ENCODE measurements at places on chromosomes 16 and 17. TPM values are rescaled to one million over a fixed set of nuclear protein-coding genes. Genes with fewer than 3 reads are reported as not detected.

DNA sequence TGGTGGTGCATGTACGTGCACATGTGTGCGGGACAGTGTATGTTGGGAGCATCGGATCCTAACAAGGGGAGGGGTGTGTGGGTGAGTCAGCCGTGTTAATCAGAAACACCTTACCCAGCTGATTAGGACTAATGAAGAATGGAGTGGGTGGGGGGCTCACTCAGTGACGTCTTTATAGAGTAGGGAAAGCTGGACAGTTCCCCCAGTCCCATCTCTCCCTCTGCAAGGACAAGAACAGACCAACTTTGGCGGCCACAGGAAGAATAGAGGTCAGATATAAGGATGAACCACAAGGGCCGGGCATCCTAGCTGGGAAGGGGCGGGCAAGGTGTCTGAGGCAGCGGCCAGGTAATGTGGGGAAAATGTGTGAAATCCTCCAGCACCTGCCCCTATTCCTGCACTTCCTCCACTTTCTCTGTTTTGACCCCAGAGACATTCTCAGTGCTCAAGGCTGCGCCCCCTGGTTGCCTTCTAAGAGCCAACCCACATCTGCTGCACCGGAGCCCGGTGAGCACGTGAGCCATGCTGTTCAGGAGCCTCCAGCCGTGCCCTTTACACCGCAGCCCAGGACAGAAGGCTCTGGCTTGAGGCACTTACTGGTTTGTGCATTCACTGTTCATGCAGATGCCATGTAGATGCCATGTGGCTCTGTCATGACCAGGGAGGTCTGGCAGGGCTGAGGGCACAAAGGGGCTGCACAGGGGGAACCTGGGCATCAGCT lies 18.9 kb upstream of the TBX21 start:
- no peak for DNase-seq

DNA sequence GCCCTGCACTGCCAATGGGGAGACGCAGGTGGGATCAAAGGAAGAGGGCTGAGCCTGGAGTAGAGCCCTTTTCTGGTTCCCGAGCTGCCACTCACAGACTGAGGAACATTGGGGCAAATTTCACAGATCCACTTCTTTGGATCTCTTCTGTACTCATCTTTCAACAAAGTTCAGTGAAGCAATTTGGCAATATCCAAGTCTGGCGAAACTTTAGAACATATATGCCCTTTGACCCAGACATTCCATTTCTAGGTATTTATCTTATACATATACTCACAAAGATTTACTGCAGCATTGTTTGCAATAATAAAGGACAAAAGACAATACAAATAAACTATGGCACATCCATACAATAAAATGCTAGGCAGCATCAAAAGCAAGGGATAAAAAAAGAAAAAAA lies 4.9 kb downstream of the ZDHHC1 start:
- no peak for DNase-seq

- DNase-seq: no peak
Observed at GRCh38 chr17:66340720-66341119, 38.3 kb downstream of the PRKCA start.

ZSCAN32 gene
- polyA plus RNA-seq: 17.8 TPM

GRCh38 chr17:40560592-40561293 lies 4.5 kb downstream of the CCR7 start:
- no peak for DNase-seq

DNA sequence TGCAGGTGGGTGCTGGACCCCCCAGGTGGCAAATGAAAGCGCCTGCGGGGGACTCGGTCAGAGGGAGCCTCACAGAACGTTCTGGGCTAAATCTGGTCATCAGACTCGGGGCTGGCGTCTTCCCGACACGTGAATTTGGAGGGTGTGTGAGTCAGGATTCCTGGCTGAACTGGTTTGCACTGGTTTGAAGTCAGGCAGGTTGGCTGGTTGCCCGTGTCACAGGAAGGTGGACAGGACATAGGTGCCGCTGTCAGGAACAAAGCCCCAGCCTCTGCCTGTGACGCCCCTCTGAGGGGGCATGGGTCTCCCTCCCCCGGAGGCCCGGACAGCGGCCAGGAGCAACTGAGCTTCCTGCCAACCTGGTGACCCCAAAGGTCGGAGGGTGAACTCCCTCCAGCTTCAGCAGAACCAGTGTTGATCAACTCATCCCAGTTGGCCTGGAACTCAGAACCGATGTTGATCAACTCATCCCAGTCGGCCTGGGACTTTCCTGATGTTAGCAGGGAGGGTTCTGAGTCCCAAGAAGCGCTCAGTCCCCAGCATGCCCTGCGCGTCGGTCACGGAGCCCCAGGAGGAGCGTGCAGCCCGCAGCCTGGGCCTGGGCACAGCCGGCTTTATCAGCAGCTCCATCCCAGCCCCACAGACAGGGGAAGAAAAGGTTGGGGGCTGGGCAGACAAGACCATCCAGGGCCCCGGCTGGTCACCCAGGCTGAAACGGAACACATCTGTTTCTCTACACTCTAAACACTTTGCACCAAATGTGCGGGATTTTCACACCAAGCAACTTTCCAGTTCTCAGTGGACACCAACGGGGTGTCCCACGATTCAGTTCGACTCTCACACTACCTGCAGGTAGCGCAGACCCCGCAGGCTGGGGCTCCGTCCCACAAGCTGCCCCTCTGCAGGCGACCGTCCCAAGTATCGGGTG lies 14.4 kb upstream of the METRNL start:
- DNase-seq: no peak

RFWD3 gene
- 29.0 TPM for polyA plus RNA-seq

GRCh38 chr16:19066988-19067348 lies 446 bp upstream of the COQ7 start:
- no peak for DNase-seq

- DNase-seq: no peak
Observed at GRCh38 chr17:21376081-21376758, at the start of gene KCNJ12. TSS of gene KCNJ12 (plus strand) at chr17:21376357. CDS start at chr17:21415343, 38,986 bp downstream.

YBX2 gene
- polyA plus RNA-seq: 4.7 TPM

UTS2R gene
- polyA plus RNA-seq: 0.71 TPM

DNA sequence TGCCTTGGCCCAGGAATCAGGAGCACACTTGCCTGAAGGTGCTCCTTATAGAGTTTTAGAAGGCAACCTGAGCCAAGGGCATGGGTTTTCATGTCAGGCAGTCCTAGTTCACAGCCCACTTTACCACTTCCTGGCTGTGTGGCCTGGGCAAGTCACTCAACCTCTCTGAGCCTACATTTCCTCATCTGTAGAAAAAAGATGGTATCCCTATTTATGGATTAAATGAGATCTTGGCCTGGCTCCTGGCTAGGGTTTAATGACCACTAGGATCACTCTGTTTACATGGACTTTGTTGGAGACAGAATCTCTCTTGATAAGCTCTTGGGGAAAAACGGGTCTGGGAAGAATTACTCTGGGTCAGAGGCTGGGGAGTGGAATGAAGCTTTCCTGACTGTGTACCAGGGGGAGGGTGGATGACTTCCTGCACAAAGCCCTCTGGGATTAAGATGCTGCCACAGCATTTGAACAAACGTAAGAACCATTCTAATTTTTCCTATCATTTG lies 2.3 kb downstream of the MT2A start:
- no peak for DNase-seq

RDM1 gene
- 4.0 TPM for polyA plus RNA-seq

KRT39 gene
- polyA plus RNA-seq: not detected

DNA sequence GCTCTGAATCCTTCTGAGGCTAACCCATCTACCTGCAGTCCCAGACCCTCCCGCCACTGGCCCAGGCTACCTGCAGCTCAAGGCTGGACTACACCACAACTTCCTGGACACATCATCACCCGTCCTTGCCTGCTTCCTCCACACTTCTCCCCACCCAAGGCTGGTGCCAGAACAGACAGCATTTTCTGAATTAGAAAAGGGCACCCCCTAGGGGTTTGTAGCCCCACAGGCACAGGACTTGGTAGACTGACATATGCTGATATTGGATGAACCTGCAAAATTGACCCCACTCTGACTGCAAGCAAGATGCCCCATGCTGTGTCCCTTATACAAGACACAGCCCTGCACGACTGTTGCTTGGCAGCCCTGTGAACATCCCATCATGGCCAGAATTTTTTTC lies 271.5 kb upstream of the C16orf82 start:
- DNase-seq: no peak

DNA sequence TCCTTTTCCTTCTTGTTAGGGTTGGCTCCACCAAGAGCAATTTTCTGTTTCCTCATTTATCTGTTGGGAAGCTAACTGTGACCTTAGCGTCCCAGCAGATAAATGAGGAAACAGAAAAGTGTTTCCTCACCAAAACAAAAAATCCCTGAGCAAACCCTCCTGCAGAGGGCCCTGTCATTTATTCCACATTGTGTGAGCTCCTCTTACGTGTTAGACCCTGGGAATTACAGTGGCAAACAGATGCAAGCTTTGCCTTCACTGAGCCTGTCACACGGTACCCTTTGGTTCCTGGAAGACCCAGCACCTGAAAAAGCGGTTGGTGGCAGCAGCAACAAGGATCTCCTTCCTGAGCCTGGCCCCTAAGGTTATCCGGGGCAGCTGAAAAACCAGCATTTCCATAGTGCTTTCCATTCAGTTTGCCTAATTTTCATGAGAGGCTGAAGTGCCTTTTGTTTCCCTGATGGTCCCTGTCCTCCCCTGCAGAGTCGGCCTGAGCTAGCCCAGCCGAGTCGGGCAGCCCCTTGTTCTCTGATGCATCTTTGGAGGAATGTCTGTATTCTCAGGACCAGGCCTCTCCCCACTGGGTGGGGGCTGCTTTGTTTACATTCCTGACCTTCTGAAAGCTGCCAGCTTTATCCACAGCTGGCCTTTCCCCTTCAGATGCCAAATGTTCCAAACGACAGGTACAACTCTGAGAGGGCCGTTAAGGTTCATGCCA lies 34.7 kb downstream of the YPEL2 start:
- DNase-seq: no peak

GRCh38 chr16:2528161-2529060 lies 2.8 kb downstream of the CEMP1 start:
- DNase-seq: no peak

GRCh38 chr17:37180376-37180775 lies 195.4 kb upstream of the C17orf78 start:
- no peak for DNase-seq

DNA sequence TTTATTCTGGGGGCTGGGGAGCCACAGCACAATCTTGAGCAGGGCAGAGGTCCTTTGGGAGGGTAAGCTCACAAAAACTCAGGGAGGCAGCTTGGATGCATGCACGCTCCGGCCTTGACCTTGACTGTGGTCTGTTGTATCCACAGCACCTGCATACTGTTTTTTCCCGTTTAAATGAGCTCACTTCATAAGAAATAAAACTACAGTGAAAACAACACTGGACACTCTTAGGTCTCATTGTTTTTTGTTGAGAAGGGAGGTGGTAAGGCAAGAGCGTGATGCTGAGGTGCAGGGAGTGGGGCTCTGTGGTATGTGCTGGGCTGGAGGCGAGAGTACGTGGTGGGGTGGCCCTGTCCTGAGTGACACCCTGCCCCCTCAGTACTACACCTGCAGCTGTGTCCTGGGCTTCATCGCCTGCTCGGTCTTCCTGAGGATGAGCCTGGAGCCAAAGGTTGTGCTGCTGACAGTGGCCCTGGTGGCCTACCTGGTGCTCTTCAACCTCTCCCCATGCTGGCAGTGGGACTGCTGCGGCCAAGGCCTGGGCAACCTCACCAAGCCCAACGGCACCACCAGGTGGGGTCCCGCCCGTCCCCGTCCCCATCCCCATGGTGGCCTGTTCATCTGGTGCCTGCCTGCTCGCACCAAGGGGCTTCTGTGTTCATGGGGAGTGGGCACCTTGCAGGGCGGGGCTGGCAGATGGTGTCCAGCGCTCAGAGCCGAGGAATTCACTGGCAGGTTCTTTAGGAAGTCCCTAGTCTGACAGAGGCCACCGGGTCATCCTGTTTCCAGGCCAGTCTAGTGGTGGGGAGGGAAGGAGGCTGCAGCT lies 44.2 kb downstream of the ADCY7 start:
- DNase-seq: no peak

DNA sequence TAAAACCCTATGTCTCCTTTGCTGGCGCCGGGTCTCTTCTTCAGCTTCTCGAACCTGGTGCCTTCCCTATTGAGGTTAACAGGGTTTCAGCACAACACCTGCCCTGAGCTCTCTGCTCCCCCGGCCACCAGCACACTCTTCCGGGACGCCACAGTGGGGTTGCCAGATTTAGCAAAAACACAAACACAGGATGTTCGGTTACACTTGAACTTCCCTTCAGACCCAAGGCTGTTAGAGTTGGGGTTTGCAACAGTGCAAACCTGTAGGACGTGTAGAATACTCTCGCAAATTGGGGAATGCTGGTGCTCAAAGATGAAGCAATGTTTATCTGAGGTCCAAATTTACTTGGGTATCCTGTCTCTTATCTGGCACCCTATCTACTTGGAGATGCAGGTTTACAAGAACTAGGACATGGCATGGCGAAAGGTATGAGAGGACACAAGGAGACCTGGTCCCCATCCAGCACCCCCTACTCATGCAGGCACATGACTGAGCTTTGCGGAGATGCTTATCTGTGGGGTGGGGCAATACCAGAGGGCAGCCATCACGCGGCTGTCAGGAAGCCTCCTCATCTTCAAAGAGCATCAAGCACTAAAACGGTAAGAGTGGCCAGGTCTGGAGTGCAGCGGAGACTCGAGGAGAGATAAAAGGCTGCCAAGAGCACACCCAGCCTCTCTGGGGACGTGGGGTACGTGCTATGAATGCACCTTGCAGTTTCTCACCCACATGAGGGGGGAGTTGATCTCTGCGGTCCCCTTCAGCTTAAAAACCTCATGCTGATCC lies 52.8 kb downstream of the SDK2 start:
- DNase-seq: no peak

CLCN7 gene
- polyA plus RNA-seq: 59.1 TPM

GRCh38 chr17:4796552-4796920 lies 572 bp downstream of the PSMB6 start:
- DNase-seq: no peak

GRCh38 chr16:66481081-66481942 lies 54.2 kb downstream of the BEAN1 start:
- DNase-seq: no peak

KRTAP9-4 gene
- not detected for polyA plus RNA-seq

GRCh38 chr16:73071131-73071940 lies 23.4 kb upstream of the ZFHX3 start:
- DNase-seq: no peak

Measured in renal pelvis (tissue), 12 donors.